ENCODE measurements at places on chromosomes 1 and 21.

DNA sequence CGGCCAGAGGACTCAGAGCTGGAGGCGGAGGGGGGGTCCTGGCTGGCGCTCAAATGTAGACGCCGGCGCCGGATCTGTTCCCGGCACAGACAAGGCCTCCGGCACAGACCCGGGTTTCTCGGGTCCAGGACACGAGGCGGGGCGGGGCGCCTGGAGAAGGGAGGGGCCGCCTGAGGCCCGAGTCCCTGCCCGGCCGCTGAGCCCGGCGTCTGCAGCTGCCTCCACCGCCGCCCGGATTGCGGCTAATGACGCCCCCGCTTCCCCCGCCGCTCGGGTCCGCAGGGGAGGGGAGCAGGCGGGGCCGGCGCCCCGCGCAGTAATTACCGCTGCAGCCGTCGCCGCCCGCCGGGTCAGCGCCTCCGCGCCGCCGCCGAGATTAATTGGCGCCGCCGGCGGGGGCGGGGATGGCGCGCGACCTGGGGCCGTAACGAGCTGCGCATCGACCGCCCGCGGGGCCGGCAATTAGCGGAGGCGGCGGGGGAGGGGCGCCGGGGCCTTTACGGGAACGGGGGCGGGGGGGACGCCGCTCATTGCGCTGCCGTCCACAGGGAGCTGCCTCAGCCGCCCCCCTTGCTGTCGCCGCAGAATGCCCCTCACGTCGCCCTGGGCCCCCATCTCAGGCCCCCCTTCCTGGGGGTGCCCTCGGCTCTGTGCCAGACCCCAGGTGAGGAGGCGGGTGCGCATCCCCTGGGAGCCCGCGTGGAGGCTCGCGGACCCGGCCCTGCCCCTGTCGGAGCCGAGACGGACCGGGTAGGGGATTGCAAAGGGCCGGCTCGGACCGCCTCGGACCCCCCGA is 17.3 kb downstream of the NOC2L start:
- DNase-seq, result no peak

GRCh38 chr21:43829575-43830119 is 35.4 kb upstream of the AGPAT3 start:
- no peak for DNase-seq

- no peak for DNase-seq
Observed at GRCh38 chr1:36346741-36347370, 23.4 kb upstream of the EVA1B start.

- DNase-seq, result no peak
Observed at GRCh38 chr1:160579216-160579701, at the start of gene CD84. CD84 (minus strand) TSS chr1:160579496; CDS start chr1:160579437, 59 bp downstream.
